ELF-1 (cell line): ENCODE measurements at places on chromosomes 2 and 18.

GRCh38 chr2:179479947-179480346 lies 215.3 kb upstream of the SESTD1 start:
- DNase-seq: no peak

- no peak for DNase-seq
Observed at GRCh38 chr2:72603481-72603880, 222.4 kb downstream of the EXOC6B start.

- no peak for DNase-seq
Observed at GRCh38 chr2:210792000-210792399, 235.6 kb downstream of the CPS1 start.

GRCh38 chr18:67766930-67767329 lies 250.4 kb upstream of the DSEL start:
- DNase-seq: no peak

- no peak for DNase-seq
Observed at GRCh38 chr18:26488417-26489009, 59.8 kb downstream of the KCTD1 start.

GRCh38 chr2:9163306-9164111 lies 43.1 kb upstream of the ASAP2 start:
- DNase-seq: peak; percentile 55

GRCh38 chr18:5909125-5909524 lies 13.8 kb upstream of the TMEM200C start:
- DNase-seq: no peak

DNA sequence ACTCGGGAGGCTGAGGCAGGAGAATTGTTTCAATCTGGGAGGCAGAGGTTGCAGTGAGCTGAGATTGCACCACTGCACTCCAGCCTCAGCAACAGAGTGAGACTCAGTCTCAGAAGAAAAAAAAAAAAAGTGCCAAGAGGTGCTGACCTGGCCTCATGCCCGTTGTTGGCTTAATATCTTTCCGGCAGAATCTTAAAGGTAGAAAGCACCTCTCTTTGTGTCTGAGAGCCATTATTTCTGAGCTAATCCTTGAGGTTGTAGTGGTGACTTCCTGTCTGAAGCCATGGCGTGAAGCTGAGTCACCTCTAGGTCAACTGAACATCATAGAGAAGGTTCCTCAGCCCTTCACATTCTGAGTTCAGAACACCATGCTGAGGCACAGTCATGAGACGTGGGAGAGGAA lies 60.4 kb downstream of the WDSUB1 start:
- no peak for DNase-seq

GRCh38 chr18:35143622-35144596 lies 96.9 kb upstream of the ZNF397 start:
- DNase-seq: peak; percentile 61

DNA sequence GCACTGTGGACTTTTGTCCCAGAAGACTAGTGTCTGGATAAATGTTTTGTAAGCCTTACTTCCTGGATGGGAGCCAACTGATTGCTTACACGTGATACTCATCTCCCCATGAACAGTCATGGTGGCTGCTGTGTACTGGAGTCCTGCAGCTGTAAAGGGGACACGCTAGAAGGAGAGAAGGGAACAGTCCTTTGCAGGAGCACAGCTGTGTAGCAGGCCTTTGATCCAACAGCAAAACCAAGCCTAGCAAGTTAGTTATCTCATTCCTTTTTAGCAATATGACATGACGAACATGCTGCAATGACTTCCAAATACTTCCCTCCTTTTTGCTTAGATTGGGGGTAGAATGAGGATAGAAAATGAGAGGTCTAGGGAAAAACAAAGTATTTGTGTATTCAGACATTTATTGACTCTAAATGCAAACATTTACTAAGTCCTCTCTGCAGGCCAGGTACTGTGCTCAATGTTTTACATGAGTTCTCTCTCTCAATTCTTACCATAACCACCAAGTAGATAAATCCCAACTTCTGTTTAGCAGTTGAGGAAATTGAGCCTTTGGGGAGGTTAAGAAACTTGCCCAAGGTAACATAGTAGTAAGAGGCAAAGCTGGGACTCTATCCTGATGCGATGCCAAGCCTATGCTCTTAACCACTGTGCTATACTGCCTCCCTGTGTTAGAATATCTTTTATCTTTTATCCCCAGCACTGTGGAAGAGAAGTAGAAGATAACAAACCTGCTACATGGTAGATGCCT lies 55.4 kb upstream of the CD28 start:
- DNase-seq: no peak

- DNase-seq: no peak
Observed at GRCh38 chr2:231902598-231902997, 23.6 kb downstream of the NPPC start.

- no peak for DNase-seq
Observed at GRCh38 chr18:56283316-56283715, 355.1 kb downstream of the TXNL1 start.

DNA sequence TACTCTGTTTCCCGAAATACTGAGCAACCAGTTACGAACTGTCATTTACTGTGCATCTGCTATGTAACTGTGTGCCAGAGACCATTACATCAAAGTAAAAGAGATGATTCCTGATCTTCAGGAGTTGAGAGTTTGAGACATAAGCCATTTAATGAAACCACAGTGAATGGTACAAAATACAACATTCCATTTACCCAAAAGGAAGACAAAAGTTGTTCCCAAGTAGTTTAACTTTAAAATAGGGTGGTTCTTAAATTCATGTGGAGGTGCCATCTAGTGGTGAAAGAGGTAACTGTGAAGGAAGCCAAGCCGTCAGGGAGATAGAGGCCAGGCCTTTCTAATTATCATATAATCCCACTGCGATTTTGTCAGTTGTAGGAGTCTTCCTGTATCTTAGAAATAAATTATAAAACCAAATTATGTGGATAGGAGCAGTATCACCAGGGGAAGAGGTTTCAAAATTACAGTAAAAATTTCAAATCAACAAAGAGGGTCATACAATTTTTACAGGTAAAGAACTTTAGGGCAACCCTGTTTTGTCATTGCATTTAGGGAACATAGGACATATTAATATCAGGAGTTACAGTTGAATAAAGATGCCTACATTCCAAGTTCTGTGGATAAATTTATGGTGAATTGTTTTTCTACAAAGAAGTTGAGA lies 67.7 kb downstream of the EPAS1 start:
- DNase-seq: peak; percentile 34

- peak; percentile 55 for DNase-seq
Observed at GRCh38 chr2:156229724-156230362, 102.7 kb downstream of the NR4A2 start.

GRCh38 chr2:104378853-104379374 lies 475.0 kb upstream of the POU3F3 start:
- DNase-seq: peak; percentile 60

DNA sequence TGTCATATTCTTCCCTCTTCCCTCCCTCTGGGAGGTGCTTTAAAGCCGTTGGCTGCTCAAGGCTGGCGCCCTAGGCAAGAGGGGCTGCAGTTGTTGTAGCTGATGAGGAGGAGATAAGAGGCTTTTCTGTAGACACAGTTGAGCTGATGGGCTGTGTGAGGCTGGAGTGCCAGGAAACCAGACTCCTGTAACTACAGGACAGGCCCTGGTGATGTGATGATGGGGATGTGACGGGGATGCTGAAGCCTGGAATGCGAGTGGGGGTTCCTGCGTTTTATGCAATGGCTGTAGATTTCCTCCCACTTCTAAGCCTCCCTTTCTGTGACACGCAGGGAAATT lies 5.7 kb upstream of the EFR3B start:
- DNase-seq: peak; percentile 70

GRCh38 chr2:128879161-128879560 lies 560.5 kb upstream of the HS6ST1 start:
- DNase-seq: peak; percentile 50

- DNase-seq: no peak
Observed at GRCh38 chr2:196105951-196106350, 37.3 kb upstream of the DNAH7 start.

DNA sequence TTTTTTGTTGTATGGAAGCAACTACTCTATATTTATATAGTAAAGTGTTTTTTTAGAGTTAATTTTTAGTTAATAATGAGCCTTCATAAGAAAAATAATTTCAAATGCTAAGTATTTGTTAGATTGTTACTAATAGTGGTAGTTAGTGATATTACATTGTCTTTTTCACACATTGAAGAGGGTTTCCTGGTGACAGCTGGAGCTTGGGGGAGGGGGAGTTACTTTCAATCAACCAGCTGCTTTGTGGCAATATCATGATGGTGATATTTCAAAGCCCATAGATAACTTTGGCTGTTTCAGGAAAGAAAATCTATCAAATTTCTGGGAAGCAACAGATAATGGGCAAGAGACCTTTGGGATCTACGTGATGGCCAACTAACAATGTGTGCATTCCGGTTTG lies 4.1 kb downstream of the RHBDD1 start:
- DNase-seq: no peak

DNA sequence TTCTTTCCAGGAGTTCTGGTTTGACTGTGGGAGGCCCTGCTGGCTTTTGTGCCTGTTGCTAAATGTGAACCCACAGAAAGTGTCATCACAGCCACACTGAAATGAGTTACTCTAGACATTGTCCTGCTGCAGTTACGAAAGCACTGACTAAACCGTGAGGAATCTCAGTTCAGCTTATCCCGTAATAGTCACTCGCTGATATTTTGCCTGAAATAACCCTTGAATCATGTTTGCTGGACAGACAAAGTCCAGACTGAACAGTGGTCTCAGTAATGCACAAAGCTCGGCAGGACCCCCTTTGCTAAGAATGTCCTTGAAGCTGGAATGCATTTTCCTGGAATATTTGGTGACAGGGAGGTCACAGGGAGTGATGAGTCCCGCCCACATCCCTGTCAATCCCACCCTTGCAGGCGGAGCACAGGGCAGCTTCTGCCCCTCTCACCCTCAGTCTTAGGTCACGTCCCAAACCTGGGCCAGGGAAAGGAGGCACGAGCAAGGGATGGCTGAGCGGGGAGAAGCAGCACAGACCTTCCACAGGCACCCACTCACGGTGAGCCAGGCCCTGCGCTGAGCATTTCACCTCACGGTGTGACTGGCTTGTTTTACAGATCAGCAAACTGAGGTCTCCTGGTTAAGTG lies 53.4 kb downstream of the ADI1 start:
- no peak for DNase-seq

DNA sequence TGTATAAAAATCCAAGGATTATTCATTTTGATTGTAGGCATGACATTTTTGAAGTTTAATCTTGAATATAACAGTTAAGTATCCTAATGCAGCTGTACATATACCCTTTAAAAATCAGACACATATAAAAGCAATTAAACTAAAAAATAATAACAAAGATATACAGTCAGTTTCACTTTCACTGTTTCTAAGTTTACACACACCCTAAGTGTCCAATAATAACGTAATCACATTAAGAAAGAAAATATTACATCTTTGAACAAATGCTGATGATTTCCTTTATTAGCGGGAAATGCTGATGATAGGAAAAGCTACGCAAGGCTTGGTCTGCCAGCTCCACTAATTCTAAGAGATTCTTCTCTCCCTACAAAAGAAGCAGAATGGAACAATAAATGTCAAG lies 38.8 kb downstream of the RTTN start:
- DNase-seq: no peak

- DNase-seq: no peak
Observed at GRCh38 chr2:51231071-51231470, 199.1 kb upstream of the NRXN1 start.

- DNase-seq: peak; percentile 60
Observed at GRCh38 chr2:2933426-2933825, 444.2 kb downstream of the EIPR1 start.

- no peak for DNase-seq
Observed at GRCh38 chr2:15914596-15915385, 25.6 kb upstream of the MYCN start.

DNA sequence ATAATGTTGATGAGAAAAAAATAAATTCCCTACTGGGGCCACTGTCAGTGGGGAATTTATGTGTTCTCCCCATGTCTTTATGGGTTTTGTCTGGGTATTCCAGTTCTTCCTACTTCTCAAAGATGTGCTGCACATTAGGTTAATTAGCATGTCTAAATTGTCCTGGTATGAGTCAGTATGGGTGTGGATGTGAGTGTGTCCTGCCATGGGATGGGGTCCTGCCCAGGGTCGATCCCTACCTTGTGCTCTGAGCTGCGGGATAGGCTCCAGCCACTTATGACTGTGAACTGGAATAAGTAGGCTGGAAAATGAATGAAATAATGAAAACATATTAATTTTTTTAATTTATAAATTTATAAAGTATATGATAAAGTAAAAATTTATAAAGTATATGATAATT lies 167.5 kb downstream of the UBR3 start:
- no peak for DNase-seq

GRCh38 chr2:121608367-121608766 lies 40.9 kb downstream of the CLASP1 start:
- no peak for DNase-seq

GRCh38 chr18:66599190-66599589 lies 4.7 kb downstream of the CDH19 start:
- no peak for DNase-seq

GRCh38 chr2:155141418-155141817 lies 442.9 kb downstream of the KCNJ3 start:
- no peak for DNase-seq

DNA sequence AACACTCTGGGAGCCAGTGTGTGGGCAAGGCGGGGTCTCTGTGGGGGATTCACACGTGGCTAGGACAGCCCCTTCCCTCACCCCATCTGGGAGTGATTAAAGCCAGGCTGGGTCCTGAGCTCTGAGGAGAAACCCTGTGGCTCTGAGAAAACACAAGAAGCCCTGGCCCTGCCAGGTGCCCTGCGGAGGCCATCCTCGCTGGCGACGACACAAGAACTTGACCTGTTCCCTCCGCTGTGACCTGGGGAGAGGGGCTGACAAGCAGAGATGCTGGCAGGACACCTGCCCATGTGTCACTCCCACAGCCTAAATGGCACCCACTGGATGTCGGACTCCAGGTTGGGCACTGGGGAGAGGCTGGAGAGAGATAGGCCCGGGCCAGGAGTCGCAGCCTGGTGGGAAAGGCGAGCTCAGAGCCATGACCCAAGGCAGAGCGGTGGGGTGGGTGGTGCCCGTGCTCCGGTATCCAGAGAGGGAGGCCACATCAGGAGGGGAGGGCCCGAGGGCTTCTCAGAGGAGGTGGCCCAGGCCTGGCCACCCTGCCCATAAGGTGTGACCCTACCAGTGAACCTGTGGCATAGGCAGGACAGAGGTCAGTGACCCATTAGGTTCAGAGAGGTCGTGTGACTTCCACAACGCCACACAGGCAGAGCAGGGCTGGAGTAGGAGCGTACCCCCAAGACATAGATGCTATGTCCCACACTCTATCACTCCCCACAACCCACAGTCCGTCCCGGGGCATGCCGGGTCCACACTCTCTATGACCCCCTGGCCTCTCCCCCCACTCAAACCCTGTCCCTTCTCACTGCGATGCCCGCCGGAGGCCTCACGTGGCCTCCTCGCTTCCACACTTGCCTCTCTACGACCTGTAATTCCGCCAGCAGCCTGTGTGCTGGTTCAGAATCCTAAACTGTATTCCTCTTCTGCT lies 59.4 kb upstream of the HPCAL1 start:
- no peak for DNase-seq

GRCh38 chr18:59182673-59183072 lies 37.3 kb upstream of the GRP start:
- no peak for DNase-seq

- no peak for DNase-seq
Observed at GRCh38 chr18:30358555-30358954, 684.0 kb downstream of the DSC3 start.
